Activated CD4-positive, CD25-positive, alpha-beta regulatory T cell treated with anti-CD3 and anti-CD28 coated beads, Interleukin-2, amount 50 U/mL, for 16 hours (primary cell): ENCODE measurements at places on chromosomes 2 and 18.

DNA sequence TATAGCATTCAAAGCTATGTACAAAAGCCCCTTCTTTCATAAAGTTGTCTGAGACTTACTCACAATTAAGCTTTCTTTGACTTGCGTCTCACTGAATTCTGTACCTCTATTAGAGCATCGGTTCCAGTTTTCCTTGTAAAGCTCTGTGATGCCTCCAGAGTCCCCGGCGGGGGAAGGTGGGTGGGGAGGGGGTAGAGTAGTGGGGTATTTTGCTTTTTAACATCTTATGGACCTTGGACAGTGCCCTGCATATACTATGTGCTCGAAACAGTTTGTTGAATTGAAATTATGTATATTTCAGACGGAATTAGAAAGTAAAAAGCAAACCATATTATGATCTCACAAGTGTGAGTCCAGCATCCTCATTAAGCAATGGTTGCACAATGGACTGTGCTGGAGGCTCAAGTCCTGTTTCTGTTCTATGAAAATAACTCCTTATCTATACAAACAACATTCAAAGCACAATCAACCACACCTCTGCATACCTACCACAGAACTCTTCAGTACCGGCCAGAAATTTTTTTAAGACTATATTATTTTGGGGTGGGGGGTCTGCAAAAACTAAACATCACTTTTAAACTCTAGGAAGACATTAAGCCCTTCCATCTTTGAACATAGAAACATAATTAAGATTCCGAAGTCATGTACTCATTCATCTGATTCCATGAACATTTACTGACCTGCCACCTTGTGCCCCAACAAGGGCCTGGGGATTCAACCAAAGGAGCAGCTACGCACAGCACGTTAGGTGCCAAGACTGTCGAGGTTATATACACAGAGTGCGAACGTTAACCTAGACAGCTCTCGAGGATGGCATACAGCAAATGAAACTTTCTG is 908 bp downstream of the STAT1 start:
- no peak for DNase-seq

- DNase-seq, result no peak
Observed at GRCh38 chr2:188477564-188478103, 186.0 kb downstream of the GULP1 start.

- no peak for DNase-seq
Observed at GRCh38 chr18:3819961-3820360, 370.0 kb downstream of the TGIF1 start.

DNA sequence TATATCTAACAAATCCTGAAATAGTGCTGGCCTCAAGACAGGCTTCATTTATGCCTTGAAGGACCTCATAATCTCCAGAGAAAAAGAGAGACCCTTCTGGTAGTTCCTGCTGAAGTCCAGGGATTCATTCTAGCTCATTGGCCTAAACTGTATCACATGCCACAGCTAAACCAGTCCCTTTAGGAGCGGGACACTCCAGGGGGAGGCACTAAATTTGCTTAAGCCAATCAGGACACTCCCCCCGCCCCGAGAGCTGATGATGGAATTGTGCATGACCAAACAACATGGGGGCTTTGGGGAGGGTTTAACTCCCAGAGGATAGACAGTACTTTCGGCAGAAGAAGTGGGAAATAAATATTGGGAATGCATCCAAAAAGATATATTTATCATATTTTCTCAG is 36.4 kb upstream of the CXCR4 start:
- DNase-seq, result no peak

- DNase-seq, result no peak
Observed at GRCh38 chr18:28267276-28267675, 90.3 kb upstream of the CDH2 start.

- DNase-seq, result no peak
Observed at GRCh38 chr2:48844417-48845155, 89.1 kb upstream of the LHCGR start.

- no peak for DNase-seq
Observed at GRCh38 chr2:79721966-79722365, 209.1 kb downstream of the CTNNA2 start.

GRCh38 chr18:58570360-58571064 is 58.4 kb downstream of the ALPK2 start:
- DNase-seq, result no peak
